ENCODE measurements at places on chromosomes 11 and 22. TPM values are rescaled to one million over a fixed set of nuclear protein-coding genes. Genes with fewer than 3 reads are reported as not detected.
A peak's percentile ranks its signal among the peaks of the same experiment; 100 is the strongest.

DNA sequence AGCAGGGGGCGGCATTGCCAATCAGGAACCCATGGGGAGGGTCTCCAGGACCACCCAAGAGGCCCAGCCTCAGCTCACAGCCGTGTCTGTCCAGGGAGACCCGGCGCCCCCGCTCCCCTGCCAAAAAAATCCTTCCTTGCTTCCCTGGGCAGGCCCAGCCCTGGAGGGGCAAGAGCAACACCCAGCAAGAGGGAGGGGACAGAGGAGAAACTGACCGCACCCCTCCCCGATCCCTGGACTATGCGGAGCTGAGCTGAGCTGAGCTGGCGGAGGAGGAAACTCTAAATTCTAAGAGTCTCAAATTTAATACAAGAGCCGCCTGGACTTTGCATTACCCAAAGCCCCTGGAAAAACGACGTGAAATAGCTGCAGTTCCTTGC, 52.0 kb upstream of the SHISAL1 start:
- no peak for DNase-seq

TIMM10B gene
- 72.0 TPM for total RNA-seq

TMEM132A gene
- 8.3 TPM for total RNA-seq

DNA sequence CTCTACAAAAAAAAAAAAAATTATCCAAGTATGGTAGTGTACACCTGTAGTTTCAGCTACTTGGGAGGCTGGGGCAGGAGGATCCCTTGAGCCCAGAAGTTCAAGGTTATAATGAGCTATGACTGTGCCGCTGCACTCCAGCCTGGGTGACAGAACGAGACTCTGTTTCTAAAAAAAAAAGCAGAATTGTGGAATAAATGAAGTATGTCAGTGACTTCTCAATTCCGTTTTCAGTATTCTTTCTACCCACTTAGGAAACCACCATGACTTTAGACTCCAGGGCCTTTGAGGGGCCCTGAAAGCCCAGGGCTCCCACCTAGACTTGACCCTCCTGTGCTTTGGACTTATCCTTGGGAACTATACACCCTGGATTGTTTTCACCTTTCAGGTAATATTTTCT, 6.5 kb upstream of the NUP160 start:
- no peak for DNase-seq

NPAS4 gene
- not detected for total RNA-seq

AMOTL1 gene
- 34.1 TPM for total RNA-seq

GRCh38 chr22:46085828-46086576, 64.3 kb upstream of the PPARA start:
- DNase-seq = no peak

DNA sequence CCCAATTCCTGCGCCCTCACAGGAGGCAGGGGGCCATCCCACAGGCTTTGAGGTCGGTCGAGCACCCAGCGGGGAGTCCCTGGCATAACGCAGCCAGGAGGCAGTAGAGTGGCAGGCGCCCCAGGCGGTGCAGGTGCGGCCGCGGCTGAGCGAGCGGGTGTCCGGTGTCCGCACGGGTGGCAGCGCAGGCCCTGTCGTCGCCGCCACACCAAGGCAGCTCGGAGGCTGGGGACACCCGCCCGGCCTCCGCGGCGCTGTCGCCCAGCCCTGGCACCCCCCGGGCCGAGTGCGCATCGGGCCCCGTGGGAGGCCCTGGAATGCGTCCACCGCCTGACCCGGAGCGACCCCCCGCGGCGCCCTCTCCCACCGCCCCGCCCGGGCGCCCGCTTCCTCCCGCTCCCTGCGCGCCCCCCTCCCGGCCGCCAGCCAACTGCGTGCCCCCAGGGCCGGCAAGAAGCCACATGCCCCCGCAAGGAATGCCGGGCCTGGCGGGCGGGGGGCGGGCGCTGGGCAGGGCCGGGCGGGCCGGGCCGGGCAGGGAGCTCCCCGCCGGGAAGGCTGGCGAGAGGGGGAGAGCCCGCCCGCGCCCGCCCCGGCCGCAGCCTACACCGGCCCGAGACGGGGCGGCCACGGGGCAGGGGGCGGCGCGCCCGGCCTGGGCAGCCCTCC, 33.9 kb downstream of the PRDM11 start:
- DNase-seq = peak; percentile 89

- no peak for DNase-seq
Measured at GRCh38 chr11:31922450-31922849, 111.3 kb upstream of the PAX6 start.

- DNase-seq = peak; percentile 46
Measured at GRCh38 chr11:79438631-79439409, 2.0 kb downstream of the TENM4 start.

GRCh38 chr11:35355102-35355749, 64.1 kb downstream of the SLC1A2 start:
- no peak for DNase-seq

Measured in thyroid gland (tissue), 4 donors.